RPMI7951 (cell line): ENCODE measurements at places on chromosomes 4 and X.

GRCh38 chr4:73978886-73979285, 2.9 kb downstream of the PF4 start:
- peak; percentile 11 for DNase-seq

GRCh38 chrX:50497114-50497513, 26.5 kb upstream of the DGKK start:
- no peak for DNase-seq

DNA sequence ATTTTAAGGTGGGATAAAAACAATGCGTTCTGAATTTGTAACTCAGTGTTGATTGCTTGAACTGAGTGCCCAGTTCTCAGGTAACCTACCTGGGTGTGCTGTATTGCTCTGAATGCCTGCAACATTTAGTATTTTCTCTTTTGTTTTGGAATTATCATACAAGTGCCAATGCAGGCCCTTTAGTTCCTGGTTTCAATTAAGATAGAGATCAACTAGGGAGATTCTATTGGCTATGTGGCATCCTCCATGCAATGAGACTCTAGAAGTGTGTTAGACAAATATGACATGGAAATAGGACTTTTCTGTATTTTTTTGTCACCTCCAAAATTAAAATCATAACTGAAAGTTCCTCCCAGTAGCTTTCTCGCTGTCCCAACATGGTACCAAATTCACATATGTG, 438.7 kb upstream of the IGFBP7 start:
- no peak for DNase-seq

GRCh38 chr4:98838977-98839618, 89.8 kb downstream of the EIF4E start:
- DNase-seq: peak; percentile 49

DNA sequence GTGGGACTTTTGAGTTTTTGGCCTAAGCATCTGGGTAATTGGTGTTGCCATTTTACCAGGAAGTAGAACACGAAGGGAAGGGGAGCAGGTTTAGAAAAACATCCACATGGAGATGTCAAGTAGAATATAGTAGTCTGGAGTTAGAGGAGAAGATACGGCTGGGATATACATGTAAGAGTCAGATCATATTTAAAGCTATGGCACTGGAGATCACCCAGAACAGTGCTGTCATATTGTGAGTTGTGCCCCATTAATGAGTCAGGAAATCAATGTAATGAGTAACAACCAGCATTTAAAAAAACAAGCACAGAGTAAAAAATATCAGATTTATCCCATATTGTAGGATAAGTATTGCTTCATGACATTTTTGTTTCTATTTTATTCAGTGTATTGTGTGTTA, 4.2 kb downstream of the GSTCD start:
- no peak for DNase-seq
